Endodermal cell (in vitro differentiated cells): ENCODE measurements at places on chromosomes 1 and 21. TPM values are rescaled to one million over a fixed set of nuclear protein-coding genes. Genes with fewer than 3 reads are reported as not detected.
A peak's percentile ranks its signal among the peaks of the same experiment; 100 is the strongest.

- DNase-seq, result no peak
Observed at GRCh38 chr1:88060750-88061491, 623.2 kb upstream of the PKN2 start.

DNA sequence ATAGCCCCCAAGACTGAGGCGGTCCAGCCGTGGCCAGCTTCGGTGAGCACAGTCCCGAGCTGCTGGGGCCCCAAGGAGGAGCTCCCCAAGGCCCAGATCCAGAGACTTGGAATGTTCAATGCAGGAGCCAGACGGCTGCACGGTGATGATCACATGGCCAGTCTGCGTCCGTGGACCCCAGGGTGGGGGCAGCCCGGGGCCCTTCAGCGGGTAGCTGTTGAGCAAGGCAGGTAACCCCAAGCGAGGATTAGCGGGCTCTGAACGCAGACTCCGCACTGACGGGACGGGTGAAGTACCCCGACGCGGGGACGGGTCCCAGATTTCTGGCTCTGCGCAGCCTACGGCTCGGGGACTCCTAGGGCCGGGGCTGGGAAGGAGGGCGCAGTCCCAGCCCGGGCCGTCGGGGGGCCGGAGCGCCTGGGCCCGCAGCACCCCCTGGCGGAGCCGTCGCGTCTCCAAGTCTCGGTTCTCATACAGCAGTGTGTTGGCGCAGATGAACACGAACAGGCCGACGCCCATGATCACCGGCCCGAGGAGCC lies 2.7 kb downstream of the TMEM200B start:
- DNase-seq, result peak; percentile 94

GRCh38 chr1:228978484-228979324 lies 243.4 kb downstream of the RHOU start:
- peak; percentile 75 for DNase-seq

Gene RIIAD1
- not detected in 3 replicates for total RNA-seq

Gene LCE1B
- not detected in 3 replicates for total RNA-seq

GRCh38 chr1:205260948-205261732 lies 33.4 kb downstream of the TMCC2 start:
- no peak for DNase-seq

Gene KIAA1614
- total RNA-seq, result 2.8 and 3.3 TPM in 2 replicates

DNA sequence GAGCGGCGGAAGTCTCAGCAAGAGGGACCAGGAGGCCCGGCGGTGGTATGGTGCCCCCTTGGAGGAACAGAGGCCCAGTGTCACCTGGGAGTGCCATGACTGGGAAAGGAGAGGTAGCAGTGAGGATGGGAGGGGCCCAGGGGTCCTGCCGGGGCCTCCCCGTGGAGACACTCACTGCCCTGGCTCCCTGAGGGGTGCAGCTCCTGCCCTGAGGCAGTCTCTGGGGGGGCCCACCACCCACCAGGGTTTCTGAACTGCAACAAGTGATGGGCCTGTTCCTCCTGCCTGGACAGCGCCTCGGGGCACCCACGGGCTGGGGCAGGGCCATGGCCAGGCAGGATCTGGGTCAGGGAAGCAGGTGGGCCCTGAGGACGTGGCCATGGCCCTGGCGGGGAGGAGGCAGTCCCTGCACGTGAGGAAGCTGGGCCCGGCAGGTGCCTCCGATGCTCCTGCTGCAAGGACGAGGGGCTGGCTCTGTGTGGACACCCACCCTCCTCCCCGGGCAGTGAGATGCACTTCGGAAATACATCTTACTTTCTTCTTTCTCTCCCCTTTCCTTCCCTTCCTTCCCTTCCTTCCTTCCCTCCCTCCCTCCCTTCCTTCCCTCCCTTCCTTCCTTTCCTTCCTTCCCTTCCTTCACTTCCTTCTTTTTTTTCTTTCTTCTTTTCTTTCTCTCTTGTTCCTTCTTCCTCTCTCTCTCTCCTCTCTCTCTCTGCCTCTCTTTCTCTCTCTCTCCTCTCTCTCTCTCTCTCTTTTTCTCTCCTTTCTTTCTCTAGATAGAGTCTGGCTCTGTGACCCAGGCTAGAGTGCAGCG lies 66.6 kb downstream of the MORN1 start:
- no peak for DNase-seq

Gene PTTG1IP
- 168 to 412 TPM (median 172 TPM) in 3 replicates for total RNA-seq

Gene ZNF593OS
- not detected in 2 replicates for total RNA-seq

DNA sequence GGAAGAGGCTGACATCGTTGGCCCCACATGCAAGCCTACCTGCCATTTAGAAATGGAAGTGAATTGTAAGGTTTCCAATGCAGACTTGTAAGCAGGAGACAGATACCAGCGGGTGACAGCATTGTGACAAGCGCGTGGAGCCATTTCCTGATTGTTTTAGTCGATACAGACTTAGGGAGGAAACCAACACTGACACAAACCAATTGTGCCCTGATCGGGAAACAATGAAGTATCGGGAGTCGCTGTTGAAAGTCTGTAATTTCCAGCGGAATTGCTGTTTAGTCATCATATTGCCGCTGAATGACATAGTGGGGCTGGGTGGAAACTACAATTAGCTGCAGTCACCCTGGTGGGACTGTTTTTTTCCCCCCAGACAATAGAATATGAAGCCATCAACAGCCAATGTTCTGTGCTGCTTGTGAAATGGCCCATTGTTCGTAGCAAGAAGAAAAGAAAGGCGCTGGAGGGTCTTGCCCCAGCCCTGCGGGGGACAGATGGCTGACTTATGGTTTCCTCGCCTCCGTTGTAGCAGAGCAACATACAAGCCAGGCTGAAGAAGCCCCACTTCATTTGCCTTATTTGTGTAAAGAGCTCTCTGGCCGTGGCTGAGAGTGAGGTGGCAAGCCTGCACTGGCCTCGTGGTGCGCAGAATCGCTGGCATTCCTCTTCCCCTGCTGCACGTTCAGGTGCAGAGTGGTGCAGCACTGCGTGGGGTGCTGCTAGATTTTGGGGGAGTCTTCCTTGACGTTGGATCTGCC lies 462.7 kb downstream of the CAMTA1 start:
- peak; percentile 25 for DNase-seq

DNA sequence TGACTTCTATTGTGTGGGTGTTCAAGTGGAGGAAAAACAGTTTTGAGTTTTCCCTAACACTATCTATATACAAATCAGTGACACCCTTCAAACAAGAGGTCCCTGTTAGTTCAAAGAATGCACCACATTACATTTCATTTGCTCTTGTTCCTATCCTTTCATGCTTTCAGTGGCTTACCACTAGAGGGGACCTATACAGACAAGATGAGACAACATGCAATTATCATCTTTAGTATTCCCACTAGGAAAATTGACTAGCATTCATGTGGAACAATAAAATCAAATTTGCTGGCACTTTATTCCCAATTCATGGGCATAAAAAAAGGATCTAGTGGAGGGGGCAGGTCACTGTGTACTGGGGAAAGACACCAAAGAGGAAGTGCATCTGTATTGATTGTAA lies 13.3 kb upstream of the SIPA1L2 start:
- DNase-seq, result no peak

Gene ROR1
- total RNA-seq, result 61.2 to 79.0 TPM (median 77.4 TPM) in 3 replicates

GRCh38 chr21:38631676-38632075 lies 133.4 kb upstream of the ERG start:
- DNase-seq, result no peak

Gene CTPS1
- total RNA-seq, result 79.9 and 81.2 TPM in 2 replicates

- no peak for DNase-seq
Observed at GRCh38 chr21:28127175-28127785, 865.4 kb downstream of the LTN1 start.

Gene DNAJC8
- total RNA-seq, result 88.2 to 150 TPM (median 144 TPM) in 3 replicates

- no peak for DNase-seq
Observed at GRCh38 chr1:15802234-15802965, 5.0 kb downstream of the UQCRHL start.

- DNase-seq, result no peak
Observed at GRCh38 chr1:84756455-84757082, 66.3 kb upstream of the SSX2IP start.

Gene RWDD3
- total RNA-seq, result 25.1 to 40.7 TPM (median 37.1 TPM) in 3 replicates

GRCh38 chr1:9890224-9890731 lies 19.8 kb downstream of the CTNNBIP1 start:
- DNase-seq, result no peak

Gene KIF21B
- total RNA-seq, result 7.6 and 8.8 TPM in 2 replicates

Gene C1orf141
- not detected in 3 replicates for total RNA-seq

Gene MAP3K21
- total RNA-seq, result 12.8 to 15.4 TPM (median 14.6 TPM) in 3 replicates

Gene GBP3
- total RNA-seq, result not detected in 2 replicates

- DNase-seq, result no peak
Observed at GRCh38 chr1:221074332-221074731, 195.1 kb downstream of the HLX start.

DNA sequence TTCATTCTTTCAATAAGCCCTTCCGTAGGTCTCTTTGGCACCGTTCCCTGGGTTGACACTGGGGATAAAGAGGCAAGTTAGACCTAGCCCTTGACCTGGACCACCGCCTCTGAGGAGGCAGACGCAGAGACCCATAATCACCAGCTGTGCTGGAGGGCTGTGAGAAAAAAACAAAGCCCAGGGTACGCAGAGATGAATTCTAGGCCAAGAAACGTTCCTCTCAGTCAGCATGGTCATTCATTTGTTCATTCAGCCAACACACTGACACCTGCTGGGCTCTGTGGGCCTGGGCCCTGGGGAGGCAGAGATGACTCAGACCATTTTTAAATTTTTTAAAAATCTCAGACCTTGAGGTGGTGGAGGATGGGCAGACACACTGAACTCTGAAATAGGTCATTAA lies 26.3 kb upstream of the TRABD2B start:
- peak; percentile 35 for DNase-seq

Gene RAB4A
- total RNA-seq, result 25.4 to 46.2 TPM (median 39.8 TPM) in 3 replicates

GRCh38 chr1:231432996-231433395 lies 10.9 kb upstream of the EGLN1 start:
- no peak for DNase-seq

DNA sequence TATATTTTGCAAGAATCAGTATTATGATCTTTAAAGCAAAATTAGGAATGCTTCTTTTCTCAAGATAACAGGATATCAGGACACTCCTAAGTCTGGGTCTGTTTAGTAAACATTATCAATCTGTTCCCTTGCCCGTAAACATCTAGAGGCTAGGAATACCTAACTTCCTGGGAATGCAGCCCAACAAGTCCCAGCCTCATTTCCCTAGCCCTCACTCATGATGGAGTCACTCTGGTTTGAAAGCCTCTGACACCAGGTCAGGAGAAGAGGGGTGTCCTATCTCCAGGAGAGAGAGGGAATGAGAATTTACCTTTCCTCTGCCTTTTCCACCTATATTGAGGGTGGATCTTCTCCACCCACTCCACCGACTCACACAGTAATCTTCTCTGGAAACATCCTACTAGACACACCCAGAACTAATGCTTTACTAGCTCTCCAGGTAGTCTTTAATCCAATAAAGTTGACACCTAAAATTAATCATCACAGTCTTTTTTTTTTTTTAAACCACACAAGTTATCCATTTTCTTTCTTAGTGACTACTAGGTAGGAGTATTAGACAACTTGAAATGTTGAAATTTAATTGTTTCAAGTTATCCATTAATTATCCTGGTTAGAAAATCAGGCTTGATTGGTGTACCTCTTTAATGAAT lies 659.3 kb downstream of the USP25 start:
- no peak for DNase-seq

- no peak for DNase-seq
Observed at GRCh38 chr1:107362468-107363140, 221.8 kb downstream of the NTNG1 start.

Gene LRRC3
- 16.5 to 50.1 TPM (median 17.8 TPM) in 3 replicates for total RNA-seq

Gene TSPAN2
- 8.9 to 12.2 TPM (median 10.7 TPM) in 3 replicates for total RNA-seq

Gene ZNF691
- total RNA-seq, result 12.2 to 19.7 TPM (median 15.5 TPM) in 3 replicates

GRCh38 chr1:238139713-238140112 lies 249.0 kb upstream of the ZP4 start:
- DNase-seq, result no peak

- no peak for DNase-seq
Observed at GRCh38 chr1:111669268-111669667, 49.7 kb downstream of the RAP1A start.

DNA sequence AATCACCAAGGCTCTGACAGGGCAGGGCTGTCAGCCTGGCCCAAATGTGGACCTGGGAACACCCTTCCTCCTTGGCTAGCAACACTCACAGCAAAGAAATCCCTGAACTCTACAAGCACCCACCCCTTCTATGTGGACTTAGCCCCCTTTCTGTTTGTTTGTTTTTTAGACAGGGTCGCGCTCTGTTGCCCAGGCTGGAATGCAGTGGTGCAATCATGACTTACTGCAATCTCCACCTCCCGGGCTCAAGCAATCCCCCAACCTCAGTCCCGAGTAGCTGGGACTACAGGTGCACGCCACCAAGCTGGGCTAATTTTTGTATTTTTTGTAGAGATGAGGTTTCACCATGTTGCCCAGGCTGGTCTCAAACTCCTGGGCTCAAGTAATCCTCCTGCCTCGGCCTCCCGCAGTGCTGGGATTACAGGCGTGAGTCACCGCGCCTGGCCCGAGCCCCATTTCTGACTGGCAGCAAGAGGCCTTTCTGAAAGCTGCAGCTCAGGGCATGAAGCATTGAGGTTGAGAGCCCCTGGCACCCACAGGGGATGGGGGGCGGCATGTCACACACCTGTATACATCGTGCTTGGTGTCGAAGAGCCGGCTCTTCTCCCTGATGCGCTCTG lies 16.2 kb downstream of the RIPK4 start:
- no peak for DNase-seq

Gene FBXO44
- 22.3 and 29.1 TPM in 2 replicates for total RNA-seq

DNA sequence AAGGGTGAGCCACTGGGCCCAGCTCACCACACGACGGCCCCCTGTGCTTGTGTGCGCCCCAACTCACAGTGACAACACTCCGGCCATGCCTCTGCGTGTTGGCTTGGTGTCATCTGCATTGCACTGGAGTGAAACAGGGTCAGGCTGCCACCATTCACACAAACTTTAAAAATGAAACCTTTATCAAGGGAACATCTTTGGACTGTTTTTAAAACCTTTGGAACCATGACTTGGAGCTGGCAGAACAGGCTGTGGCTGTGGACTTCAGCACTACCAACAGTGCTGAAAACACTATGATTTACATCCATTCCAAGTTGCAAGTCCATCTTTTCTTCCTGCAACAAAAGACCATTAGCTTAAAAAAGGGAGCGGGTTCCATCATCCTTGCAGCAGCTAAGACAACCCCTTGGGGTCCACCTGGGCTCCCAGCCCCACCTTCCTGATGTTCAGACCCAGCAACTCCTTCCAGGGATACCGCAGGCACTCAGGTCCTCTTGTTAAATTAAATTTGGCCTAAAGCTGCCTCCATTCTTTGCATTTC lies 25.6 kb downstream of the POFUT2 start:
- DNase-seq, result no peak

Gene AQP10
- total RNA-seq, result not detected in 3 replicates

DNA sequence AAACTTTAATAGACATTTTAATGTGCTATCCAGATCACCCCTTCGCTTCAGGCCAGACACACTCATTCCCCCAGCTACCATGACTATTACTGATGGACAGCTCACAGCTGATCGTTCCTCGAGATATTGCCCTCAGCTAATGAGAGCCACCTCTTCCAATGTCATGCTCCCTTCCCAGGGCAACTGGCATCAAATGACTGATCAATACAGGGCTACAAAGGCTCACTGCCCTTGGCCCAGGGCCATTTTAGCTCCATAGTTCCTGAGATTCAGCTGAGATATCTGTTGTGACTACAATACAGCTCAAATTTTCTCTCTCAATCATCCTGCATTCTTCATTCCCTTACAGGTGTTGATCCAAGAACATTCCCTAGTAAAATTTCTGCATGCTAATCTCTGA lies 104.5 kb upstream of the PKN2 start:
- DNase-seq, result no peak

GRCh38 chr1:12541274-12542137 lies 76.5 kb downstream of the DHRS3 start:
- DNase-seq, result peak; percentile 58

GRCh38 chr21:25956993-25957714 lies 213.4 kb downstream of the APP start:
- no peak for DNase-seq

Gene USF1
- 37.5 to 55.5 TPM (median 52.1 TPM) in 3 replicates for total RNA-seq

Gene SLC26A9
- 0.16 and 0.22 TPM in 2 replicates for total RNA-seq
